ENCODE measurements at places on chromosomes 16 and 17.

GRCh38 chr17:68600067-68600930 lies 868 bp downstream of the FAM20A start:
- DNase-seq = no peak

- no peak for DNase-seq
Observed at GRCh38 chr17:58432806-58433573, 15.7 kb upstream of the RNF43 start.

GRCh38 chr16:75238853-75239541 lies 12.4 kb downstream of the BCAR1 start:
- DNase-seq = no peak

DNA sequence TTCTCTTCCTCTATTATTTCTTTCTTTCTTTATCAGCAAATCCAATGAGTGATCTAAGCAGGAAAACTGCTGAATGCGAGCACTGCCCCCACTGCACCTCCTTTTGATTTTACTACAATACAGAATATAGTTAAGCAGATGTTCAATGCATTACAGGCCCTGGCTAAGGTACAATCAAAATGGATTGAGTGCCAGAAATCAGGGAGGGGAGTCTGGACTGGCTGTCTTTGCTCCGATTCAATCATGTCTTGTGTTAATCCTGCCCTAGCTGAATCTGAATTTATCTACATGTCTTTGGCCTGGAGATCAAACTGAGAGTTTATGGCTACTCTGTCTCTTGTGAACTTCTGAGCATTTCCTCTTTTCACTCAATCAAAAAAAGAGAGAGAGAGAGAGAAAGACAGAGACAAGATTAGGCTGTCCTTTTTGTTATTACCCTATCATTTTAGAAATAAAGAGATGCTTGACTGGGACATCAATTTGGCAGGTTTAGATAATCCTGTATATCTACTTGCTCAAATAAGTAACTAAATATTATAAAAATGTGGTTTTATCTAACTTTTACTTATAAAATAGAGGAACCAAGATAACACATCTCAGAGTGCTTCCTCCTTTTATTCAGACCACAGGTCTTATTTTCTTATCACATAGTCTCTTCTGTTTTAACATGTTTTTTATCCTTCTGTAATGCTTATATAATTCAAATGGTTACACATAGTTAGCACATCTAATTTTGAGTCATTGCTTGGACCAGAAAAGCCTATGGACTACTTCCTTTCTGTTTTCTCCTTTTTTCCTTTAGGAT lies 656.2 kb downstream of the KCNJ2 start:
- DNase-seq = no peak

Data from NCI-H2029 (cell line).